ENCODE measurements at places on chromosomes 2 and 18.

DNA sequence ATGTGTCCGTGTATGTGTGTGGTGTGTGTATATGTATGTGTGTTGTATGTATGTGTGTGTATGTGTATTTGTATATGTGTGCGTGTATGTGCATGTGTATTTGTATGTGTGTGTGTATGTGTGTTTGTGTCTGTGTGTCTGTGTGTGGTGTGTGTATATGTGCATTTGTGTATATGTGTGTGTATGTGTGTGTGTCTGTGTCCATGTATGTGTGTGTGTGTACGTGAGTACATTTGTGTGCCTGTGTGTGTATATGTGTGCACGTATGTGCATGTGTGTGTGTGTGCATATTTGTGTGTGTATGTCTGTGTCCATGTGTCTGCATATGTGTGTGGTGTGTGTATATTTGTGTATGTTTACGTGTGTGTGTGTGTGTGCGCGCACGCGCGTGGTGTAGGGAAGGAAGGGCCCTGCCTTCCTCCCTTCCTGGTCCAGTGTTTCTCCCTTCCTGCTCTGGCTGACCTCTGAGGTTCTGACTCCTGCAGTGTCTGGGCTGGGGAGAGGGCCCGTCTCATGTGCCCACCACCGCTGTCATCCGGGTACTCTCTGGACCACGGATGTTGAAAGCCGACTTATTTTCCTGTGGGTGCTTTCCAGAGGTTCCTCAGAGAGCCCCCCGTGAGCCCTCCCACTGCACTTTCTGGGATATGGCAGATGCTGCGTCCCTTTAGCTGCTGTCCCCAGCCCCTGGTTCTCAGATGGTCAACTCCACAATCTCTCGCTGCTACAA lies 209.5 kb downstream of the DYSF start:
- no peak for DNase-seq

DNA sequence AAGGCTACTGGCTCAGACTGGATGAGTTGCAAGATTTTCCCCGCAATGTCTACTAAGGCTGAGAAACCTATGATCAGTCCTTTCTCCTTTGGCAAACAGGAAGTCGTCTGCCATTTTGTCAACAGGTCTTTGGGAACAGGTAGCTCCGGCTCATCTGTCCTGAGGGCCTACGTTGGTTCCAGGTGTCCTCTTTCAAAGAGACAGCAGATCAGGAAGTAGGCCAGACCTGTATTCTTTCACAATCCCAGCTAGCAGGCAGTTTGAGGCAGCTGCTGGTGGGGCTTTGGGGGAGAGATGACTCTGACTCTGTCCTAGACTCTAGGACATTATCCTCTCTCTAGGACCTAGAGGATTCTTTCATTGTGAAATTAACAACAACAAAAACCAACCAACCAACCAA lies 98.6 kb downstream of the ACTR2 start:
- no peak for DNase-seq

GRCh38 chr18:7436166-7436565 lies 130.9 kb upstream of the PTPRM start:
- DNase-seq = no peak

DNA sequence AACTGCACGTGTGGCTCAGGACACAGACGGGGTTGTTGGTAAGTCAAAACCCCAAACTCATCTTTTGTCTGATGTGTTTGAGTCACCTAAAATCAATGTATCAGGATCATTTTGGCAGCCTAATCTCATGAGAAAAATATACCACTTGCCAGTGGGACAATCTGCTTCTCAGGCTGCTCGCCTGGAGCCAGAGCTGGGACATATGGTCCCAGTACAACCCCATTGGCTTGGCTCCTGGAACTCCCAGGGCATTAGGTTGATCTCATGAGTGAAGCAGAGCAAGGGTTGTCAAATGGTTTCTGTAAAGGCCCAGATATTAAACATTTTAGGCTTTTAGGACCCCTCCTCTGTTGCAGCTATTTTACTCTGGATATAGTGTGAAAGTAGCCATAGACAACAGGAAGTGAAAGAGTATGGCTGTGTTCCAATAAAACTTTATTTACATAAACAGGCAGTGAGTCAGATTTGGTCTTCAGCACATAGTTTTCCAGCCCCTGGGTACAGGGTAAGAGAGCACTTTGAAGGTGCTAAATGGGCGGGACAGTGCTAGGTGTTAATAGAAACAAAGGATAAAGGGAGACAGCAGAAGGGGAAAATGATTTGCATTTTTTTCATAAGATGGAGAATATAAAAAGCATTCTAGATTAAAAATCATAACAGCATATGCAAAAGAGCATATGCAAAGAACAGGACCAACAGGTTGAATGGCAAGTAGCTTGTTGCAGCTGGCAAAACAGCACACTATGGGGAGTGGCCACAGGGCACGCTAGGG lies 290.8 kb downstream of the KCNS3 start:
- peak; percentile 16 for DNase-seq

- no peak for DNase-seq
Observed at GRCh38 chr2:220123751-220124150, 496.3 kb downstream of the SLC4A3 start.

- no peak for DNase-seq
Observed at GRCh38 chr18:54351186-54351585, 6.5 kb downstream of the STARD6 start.

DNA sequence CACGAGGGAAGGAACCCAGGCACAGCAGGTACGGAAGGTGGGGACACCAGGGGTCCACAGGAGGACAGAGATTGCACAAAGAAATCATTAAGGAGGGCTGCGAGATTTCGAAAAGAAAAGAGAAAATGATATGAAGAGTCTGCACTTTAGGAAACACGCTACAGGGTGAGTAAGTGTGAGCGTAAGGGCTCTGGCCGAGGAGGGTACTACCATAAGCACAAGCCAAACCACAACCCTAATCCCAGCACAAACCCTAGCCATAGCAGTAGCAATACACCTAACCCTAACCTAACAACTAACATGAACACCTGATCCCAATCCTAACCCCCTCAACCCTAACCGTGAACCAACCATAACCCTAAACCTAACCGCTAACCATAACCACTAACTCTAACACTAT lies 104.0 kb downstream of the ZNF516 start:
- no peak for DNase-seq

DNA sequence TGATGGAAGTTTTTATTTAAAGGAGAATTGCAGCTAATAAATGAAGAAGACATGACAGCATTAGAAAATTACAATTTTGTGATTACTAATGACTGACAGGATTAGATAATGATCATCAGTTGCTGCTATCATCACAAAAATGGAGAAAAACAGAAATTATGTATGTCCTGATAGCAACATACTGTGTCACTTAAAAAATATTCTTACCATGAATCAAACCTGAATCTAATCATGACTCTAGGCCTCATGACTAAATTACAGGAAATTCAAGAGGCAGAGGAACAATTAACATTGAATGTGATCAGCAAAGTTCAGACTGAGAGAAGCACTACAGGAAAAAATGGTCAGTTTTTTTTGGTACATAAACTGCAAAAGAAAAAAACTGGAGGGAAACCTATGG lies 147.8 kb downstream of the PMAIP1 start:
- DNase-seq = no peak

GRCh38 chr18:3067722-3068121 lies 54.8 kb upstream of the LPIN2 start:
- DNase-seq = no peak

DNA sequence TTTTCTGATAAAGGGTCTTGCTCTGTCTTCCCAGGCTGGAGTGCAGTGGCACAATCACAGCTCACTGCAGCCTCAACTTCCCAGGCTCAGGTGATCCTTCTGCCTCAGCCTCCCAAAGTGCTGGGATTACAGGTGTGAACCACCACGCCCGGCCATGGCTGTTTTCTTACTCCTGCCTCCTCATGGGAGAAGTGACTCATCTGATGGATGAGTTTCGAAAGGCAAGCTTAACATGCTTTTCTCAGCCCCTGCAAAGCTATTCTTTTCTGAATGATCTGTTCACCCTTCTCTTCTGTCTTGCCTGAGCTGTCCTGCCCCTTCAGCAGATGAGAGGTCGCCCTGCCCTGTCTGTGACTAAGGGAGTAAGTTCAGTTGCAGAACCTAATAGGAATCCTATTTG lies 929 bp upstream of the CREG2 start:
- peak; percentile 56 for DNase-seq

DNA sequence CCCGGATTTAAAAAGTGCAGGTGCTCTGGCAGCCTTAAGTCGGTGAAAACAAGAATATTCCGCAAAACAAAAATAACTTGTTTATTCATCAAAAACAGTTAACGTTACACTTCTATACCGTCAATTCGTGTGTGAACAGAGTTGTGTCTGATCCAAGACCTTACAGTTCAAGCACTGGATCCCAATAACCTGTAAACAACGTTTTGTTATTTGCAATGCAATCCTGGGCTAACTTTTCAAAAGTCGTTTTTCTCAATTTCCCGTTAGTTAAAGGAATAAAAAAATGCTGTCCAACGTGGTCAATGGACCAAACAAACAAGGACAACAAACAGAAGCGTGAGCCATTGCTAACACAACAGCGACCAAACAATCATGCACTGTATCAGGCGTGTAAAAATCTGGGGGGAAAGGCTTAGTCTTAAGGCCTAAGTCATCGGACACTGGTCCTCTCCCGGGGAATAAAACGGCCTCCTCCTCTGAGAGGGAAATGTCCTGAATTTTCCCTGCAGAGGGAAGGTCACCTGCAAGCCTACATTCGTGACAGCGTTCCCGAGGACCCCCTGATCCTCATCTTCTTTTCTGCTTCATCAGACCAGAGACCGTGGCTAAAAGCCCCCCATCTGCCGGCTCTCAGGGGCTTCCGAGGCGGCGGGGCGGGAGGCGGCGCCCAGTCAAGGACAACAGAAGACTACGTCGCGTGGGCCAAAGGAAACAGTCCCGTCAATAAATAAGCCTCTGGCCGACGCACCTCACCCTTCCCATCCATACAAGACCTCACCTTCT lies 490 bp downstream of the NDUFS1 start:
- peak; percentile 21 for DNase-seq

DNA sequence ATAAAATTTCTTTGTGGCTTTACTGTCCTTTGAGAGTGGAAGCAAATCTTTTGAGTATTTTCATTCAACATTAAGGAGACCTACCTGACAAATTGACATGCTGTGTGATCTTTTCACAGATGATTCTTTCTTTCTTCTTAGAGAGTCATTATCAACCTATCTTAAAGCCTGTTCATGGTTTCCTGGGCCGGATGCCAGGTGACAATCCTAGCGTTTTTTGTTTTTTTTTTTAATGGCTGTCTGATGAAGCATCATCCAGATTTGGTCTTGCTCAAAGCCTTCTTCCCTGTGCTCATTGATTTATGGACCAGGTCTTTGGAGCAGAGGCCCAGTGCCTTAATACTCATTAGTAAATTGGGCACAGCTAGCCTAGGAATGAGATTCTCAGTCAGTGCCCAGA lies 9.8 kb upstream of the MGAT5 start:
- DNase-seq = peak; percentile 39

All from A172 (cell line).